ENCODE measurements at places on chromosomes 12 and 14.

DNA sequence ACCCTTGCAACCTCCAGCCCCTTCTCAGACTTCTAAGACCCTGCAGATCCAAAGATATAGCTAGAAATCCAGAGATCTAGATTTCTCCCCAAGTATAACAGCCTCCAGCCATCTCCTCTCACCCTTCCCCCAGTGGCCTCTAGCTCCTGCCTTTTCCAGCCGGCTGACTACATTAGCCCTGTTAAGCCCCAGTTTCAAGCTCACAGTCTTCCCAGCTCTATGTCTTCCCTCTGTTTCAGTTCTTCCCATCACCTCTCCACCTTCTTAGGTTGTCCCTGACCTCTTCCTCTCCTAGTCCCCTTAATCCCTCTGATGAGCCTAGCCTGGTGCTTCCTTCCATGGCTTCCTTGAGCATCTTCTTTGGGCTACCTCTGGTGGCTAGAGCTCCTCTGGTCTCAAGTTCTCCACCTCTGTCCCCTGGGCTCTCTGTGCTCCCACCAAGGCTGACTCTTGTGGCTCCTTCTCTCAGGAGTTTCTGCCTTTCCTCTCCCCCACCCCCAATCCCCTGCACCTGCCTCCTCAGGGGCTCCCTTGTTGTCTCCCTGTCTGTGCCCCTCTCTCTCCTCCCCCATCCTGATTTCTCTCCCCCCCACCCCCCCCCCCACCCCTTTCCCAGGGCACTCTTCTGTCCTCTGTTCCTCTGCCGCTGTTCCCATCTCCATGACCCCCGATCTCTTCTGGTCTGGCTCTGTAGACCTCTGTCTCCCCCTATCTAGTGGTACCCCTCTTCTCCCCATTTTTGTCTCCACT is 816 bp upstream of the GDF11 start:
- DNase-seq, result no peak

DNA sequence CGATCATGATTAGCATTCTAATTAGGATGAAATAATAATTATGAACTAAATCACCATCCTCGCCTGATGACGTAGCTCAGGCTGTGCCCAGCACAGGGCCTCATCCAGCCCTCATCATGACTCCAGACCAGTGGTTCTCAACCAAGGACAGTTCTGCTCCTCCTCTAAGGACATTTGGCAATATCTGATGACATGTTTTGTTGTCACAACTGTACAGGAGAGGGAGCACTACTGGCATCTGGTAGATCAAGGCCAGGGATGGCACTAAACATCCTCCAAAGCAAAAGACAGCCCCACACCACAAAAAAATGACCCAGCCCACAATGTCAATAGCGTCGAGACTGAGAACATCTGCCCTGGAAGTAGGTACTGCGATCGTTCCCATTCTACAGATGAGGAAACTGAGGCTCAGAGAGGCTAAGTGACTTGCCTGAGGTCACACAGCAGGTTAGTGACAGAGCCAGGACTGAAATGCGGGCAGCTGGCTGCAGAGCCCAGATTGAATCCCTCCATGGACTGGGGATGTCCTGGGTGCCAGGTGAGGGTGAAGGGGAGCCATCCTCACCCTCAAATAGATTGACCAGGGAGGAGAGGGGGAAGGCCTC is 15.5 kb downstream of the TRPV4 start:
- no peak for DNase-seq

GRCh38 chr14:75196064-75196463 is 19.7 kb upstream of the TMED10 start:
- DNase-seq, result no peak

- DNase-seq, result no peak
These were observed 13.9 kb downstream of the ACTR6 start for GRCh38 chr12:100214518-100214917.

DNA sequence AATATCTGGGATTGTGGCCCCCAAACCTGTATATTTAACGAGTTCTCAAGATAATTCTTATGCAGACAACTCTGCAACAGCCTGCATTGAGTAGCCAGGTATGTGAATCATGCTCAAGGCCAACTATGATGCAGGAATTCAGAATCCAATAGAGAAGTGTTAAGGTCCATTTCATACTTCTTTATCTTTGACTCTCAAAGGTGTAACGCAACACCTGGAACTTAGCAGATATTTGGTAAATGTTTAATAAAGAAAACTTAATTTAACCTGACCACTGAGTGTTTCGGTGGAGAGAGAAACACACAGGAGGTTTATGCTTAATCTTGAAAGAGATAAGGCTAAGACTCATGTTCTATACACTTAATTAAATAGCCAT is 156.5 kb upstream of the PLEKHG7 start:
- DNase-seq, result no peak

DNA sequence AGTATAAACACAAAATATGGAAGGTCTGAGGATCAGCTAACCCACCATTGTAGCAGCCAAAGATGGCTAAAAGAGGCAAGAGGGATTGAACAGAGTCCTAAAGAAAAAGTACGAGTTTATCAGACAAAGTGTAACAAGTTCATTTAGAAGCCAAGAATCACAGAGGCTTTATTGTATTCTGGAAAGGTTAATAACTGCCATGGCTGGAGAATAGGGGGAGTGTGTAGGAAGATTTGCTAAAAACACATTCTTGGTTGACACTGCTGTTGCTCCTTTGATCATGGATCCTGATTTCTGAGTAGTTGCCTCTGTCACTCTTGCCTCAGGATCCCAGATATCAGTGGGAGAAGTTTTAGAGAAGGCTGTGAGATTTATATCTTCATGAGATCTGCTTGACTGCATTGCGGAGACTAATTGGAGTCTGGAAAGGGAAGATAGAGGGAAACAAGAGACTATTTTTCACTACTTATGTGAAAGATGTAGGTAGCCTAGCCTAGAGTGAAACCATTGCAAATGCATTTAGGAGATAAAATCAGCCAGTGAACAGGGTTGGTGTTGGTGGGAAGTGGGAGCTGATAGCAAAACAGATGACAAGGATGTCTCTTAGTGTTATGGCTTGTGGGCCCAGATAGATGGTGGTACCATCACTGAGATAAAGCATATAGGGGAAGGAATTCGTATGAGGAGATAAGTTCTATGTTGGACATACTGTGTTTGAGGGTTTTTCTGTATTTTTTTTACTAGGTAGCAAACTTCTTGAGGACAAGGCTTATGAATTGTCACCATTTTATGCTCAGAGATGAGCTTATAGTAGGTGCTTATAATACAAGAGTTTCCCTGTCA is 402.9 kb upstream of the PDE3A start:
- DNase-seq, result no peak

- DNase-seq, result no peak
These were observed 10.4 kb upstream of the NOPCHAP1 start for GRCh38 chr12:104975587-104976343.

DNA sequence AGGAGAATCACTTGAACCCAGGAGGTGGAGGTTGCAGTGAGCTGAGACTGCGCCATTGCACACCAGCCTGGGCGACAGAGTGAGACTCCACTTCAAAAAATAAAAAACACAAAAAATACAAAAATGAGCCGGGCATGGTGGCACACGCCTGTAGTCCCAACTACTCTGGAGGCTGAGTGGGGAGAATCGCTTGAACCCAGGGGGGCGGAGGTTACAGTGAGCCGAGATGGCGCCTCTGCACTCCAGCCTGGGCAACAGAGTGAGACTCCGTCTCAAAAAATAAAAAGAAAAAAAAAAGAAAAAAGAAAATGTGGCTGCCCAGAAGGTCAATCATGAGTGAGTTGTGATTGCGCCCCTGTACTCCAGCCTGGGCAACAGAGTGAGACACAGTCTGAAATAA is 9.2 kb downstream of the DNAJC22 start:
- DNase-seq, result no peak

DNA sequence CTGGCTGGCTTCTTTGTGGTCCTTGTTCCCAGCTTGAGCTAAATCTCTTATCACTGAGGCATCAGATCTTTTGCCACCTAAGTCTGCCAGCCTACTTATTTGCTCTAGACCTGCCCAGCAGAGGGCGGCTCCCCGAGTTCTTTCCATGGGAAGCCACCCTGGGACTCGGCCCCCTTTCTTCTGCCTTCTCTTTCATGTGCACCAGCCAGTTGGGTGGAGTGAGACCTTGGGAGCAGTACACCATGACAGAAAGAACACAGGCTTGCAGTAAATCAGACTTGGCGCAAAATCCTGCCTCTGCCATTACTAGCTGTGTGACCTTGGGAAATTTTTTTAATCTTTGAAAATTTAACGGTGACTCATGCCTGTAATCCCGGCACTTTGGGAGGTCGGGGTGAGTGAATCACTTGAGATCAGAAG is 7.4 kb downstream of the SMAGP start:
- no peak for DNase-seq

DNA sequence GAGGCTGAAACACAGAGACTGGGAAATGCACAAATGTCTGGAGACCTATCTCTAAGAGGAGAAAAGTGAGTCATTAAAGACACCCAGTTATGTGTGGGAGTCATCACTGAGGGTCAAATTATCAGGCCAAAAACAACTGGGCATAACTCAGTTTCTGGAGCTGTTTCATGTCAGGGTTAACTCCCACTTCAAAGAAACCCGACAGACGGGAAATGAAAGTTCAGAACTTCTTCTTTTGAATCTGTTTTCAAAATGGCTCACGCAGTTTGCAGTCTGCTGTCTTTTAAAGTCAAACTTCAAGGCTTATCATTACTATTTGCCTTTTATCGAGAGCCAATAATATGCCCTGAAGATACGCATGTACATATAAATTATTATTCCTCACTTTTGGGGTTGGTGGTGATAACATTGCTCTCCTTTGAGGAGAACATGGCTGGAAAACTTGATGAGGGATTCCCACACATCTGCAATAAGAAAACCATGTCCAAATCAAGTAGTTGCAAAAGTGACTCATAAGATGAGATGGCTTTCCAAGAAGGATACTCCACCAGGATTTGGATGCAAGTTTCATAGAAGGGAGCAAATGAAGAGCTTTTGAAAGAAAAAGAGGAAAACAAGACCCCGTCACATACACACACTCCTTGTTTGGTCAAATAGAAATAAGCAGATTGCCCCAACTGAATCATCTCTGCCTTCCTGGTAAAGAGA is 341.4 kb downstream of the ADAMTS20 start:
- no peak for DNase-seq

DNA sequence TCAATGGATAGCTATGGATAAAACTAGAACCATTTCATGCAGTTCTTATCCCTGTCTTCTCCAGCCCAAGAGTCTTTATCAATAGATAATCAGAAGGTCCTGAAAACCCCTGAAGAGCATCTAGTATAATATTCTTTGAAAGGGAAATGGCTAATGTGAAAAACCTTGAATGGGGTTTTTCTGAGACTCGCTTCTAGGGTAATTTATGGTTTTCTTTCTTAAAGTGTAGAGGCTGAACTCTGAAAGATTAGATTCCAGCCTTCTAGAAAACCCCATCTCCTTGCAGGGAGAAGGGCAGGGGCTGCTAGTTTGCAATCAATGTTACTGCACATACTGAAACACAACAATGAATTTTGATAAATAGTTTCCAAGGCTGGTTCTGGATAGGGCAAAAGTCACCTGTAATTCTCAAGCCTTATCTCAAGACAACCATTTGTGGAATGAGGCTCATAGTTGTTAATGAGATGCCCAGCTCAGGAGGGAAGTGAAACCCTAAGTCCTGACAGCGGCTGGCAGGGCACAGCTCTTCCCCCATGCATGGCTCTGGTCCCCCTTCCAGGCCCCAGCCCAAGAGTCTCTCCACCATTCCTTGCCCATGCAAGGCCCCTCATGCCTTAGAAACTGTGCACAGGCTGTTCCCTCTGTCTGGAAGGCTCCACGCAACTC is 33.7 kb upstream of the PYGL start:
- no peak for DNase-seq

- DNase-seq, result no peak
These were observed 25.6 kb downstream of the FIGNL2 start for GRCh38 chr12:51822956-51823355.

GRCh38 chr12:52347551-52348510 is 19.4 kb downstream of the KRT85 start:
- DNase-seq, result no peak

Measured in BJ (cell line).